ENCODE measurements at places on chromosomes 11 and 22.

GRCh38 chr22:50526834-50527801, 1.7 kb upstream of the SCO2 start:
- DNase-seq = no peak

DNA sequence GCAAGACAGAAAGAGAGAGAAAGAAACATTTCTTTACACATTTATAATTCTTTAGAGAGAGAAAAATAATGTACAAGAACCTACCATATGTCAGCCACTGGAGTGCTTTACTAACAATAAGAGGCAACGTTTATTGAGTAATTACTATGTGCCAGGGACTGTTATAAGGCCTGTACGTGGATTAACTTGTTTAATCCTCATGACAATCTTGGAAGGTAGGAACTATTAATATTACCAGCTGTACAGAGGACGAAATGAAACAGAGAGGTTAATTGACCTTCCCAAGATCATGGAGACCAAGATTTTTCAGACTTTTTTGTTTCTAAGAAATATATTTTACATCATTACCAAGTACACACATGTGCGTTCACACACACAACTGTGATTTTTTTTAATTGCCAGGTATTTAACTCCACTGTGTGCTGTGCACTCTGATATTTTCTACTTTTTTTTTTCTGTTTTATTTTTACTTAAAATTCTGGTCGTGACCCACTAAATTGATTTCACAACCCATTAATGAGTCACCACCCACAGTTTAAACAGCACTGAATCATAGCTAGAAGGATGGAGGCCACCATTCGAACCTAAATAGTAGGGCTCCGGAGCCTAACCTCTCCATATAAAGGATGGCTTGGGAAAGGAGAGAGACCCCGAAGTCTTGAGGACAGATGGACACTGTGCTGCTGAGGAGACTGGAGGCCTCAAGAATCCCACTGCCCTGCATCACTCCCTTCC, 21.4 kb downstream of the CREB3L1 start:
- no peak for DNase-seq

DNA sequence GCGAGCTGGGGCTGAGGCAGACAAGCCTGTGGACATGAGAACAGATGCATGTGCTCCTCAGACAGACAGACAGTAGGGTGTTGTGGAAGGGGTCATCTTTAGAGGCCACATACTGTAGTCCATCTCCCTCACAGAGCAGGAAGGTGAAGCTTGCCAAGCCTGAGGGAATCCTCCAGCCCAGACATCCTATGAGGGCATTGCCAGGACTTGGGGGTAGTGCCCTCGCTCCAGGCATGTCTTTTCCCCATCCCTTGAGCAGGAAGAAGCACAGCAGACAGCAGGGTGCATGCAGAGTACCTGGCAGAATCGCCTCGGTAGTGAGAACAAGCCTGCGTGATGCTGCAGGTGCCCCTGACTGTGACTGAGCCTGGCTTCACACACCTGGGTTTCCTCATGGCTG, 66.5 kb upstream of the CLDN5 start:
- DNase-seq = no peak

DNA sequence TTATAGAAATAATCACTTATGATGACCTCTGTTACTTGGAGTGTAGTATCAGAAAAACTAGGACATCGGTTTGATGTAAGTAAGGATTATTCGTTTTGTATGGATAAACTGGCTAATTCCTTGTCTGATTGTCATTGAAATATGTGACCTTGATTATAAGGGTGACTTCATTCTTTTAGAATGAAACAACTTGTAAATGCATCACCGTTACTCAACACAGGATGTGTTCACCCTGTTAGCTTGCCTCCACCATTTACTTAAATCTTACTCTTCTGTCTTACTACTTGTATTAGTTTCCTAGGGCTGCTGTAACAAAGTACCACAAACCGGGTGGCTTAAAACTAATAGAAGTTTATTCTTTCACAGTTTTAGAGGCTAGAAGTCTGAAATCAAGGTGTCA, 7.9 kb downstream of the SFI1 start:
- no peak for DNase-seq

DNA sequence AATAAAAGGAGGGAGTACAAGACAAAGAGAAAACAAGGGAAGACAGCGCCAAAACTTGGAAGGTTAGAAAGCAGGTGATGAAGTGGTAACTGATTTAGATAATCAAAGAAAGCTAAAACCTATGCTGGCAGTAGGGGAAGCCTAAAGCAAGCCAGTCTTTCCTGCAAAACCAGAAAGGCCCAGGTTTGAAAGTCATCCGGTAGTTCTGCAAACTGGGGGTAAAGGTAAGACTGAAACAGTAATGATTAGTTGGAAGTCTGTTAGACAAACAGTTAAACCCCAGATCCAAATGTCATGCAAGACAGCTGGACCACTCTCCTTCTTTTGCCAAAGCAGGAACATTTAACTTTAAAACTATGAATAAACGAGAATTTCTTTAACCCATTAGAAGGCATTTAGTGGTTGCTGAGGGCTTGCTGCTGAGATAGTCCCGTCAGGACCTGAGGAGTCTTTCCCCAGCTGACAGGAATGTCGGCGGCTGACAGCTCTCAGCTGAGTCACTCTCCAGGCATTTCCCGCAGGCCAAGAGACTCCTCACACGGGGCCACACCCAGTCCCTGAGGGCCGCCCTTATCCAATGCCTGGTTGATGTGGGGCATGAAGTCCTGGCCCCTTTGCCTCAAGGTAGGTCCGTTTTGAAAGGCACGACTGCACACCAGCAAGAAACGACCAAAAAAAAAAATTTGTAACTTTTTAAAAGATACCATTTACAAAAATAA, 36.3 kb upstream of the CFAP300 start:
- DNase-seq = no peak

GRCh38 chr11:33868647-33869461, 23.0 kb downstream of the LMO2 start:
- DNase-seq = no peak

DNA sequence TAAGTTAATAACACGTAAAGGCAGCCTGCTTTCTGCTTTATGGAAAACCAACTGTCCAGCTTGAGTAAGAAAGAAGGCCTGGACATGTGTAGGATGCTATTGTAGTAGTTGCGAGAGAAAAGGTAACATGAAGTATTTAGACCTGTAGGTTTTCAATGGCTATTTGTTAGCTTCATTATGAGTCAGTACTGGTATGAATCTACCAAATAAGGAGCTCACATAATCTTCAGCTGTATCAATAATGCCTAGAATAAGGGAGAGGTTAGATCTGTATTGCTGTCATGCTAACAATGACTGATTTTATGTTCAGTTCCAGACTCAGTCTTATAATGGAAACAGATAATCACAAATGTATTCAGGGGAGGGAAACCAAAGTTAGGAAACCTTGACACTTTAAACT, 550.3 kb downstream of the CNTN5 start:
- DNase-seq = no peak

DNA sequence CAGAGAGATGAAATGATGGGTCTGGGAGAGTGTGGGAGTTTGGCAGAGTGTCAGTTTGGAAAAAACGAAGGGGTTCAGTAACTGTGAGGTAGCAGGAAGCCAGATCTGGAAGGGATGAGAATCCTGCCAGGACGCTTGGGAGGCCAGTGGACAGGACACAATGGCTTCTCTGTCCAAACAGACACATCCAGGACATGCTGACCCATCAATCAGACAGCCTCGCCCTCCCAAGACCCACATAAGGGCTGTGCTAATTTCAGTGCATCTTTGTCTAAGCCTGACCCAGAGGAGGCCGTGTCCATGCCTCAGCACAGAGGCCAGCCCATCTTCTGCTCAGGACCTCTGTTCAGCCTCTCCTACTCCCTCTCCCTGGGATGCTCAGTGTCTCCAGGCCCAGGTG, 576.5 kb upstream of the B3GAT1 start:
- no peak for DNase-seq

GRCh38 chr11:121372671-121373429, 79.3 kb upstream of the SORL1 start:
- no peak for DNase-seq

GRCh38 chr11:293852-294661, 5.1 kb downstream of the PGGHG start:
- no peak for DNase-seq

- DNase-seq = no peak
These were observed 1.4 kb downstream of the PRR14L start for GRCh38 chr22:31748490-31748889.

- no peak for DNase-seq
These were observed 50.5 kb downstream of the SCUBE1 start for GRCh38 chr22:43292630-43293018.

DNA sequence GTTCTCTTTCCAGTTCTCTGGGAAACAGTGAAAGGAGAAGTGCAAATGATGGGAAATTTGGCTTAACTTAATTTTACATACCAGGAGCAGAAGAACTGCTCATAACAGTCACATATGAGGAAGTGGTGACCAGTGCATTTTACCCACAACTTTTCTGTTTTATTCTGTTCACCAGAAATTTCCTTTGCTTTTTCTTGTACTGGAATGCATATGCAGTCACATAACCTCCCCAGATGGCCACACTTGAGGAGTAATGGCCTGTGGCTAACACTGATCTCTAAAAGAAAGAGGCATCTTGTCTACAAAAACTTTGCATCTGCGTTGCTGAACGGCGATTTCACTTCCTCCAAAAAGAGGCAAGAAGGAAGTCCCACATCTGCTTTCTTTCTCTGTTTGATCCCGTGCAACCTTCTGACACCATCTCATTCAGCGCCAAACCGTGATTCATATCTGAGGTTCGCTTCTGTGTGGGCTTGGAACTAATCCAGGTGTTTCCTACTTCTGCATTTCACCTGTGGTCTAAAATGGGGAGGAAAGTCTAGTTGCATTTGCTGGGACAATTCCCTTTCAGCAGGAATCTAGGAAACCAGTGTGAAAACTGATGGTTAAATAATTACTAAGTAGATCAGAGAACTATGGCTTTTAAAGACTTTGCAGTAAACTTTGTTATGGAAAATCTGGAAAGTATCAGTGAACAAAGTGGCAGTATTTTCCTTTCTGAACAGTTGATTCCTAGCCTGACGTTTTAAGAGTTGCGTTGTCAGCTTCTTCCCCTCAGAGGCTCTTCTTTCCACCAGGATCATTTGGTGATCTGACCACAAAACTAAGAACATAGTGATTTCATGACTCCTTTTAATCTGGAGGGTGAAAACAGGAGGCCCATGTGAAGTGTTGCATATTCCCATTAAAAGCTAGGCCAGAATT, 4.2 kb upstream of the MPEG1 start:
- DNase-seq = no peak

All from T-helper 1 cell (primary cell).